ENCODE measurements at places on chromosomes 11 and 22.

DNA sequence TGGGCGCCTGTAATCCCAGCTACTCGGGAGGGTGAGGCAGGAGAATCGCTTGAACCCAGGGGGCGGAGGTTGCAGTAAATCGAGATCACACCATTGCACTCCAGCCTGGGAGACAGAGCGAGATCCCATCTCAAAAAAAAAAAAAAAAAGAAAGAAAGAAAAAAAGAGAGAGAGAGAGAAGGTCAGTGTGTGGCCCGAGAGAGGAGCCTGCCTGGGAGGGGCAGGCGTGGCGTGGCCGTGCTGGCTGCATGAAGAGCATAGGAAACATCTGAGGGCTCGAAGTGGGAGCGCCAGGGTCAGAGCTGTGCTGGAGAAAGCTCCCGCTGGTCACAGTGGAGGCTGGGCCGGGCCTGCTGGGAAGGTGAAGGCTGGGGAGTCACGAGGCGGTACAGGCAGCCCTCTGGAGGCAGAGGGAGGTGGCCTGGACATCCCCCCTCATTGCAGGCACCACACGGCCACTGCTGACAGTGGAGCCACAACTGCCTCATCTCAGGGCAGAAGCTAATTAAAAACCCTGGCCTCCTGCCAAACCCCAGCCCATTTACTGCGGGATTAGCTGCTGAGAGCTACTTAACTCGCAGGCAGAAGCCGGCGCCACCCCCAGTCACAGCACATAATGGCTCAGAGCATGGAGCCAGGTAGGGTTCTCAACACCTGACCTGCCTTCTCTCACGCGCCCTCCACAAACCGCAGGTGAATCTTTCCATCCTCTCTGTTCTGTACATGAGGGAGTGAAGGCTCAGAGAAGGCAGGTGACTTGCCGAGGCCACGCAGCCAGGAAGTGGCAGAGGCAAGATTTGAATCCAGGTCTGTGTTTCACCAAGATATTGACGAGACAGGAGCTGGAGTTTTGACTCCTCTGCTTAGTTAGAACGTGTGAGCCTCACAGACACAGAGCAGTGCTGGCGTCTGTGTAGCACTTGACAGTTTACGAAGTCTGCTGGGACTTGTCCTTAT lies 32.6 kb downstream of the NFAM1 start:
- no peak for DNase-seq

DNA sequence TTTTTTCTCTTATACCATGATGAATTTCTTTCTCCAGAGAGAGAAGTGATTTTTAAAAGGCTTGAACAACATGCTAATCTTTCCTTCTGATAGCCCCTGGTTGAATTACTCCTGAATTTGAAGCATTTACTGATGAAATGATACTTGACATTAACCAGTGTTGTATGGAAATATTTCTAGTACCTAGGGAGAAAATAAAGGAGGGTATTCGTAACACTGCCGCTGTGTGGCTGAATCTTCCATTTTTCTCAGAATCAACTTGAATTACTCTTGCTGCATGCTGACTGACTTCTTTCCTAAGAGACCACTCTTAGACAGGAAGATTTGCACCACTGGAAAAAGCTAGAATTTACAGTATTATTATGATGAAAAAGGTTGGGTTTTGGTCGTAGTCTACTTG lies 118.3 kb downstream of the FAT3 start:
- DNase-seq: no peak

GRCh38 chr11:34158661-34159060 lies 53.2 kb downstream of the NAT10 start:
- no peak for DNase-seq

DNA sequence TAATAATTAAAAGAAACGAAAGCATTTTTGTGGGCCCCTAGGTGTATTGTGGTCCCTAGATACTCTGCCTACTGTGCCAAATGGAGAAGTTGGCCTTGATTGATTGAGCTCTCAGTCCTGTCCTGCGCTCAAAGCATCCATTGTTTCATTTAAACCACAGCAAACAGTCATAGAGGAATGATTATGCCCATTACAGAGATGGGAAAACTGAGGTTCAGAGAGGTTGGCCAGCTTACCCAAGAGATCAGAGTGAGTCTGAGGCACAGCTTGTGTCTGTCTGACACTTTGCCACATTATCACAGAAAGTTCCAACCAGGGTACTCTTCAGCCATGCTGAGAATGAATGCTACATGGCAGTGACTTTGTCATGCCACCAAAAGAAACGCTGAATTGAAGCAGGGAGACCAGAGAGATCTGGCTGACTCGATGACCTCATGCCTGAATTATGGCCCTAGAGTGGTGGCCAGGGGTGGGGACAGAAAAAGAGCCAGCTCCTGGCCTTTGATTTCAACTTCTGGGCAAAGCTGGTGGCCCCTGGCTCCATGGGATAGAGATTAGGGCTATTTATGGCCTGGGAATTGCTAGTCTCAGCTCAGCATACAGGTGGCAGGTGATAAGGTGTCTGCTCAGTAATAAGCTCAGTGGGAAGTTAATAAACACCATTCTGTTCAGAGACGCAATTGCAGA lies 180.5 kb downstream of the MIAT start:
- DNase-seq: no peak

- DNase-seq: no peak
These were observed 30.0 kb downstream of the MRGPRD start for GRCh38 chr11:68950762-68951161.

- no peak for DNase-seq
These were observed 12.9 kb upstream of the CRKL start for GRCh38 chr22:20904008-20904979.

DNA sequence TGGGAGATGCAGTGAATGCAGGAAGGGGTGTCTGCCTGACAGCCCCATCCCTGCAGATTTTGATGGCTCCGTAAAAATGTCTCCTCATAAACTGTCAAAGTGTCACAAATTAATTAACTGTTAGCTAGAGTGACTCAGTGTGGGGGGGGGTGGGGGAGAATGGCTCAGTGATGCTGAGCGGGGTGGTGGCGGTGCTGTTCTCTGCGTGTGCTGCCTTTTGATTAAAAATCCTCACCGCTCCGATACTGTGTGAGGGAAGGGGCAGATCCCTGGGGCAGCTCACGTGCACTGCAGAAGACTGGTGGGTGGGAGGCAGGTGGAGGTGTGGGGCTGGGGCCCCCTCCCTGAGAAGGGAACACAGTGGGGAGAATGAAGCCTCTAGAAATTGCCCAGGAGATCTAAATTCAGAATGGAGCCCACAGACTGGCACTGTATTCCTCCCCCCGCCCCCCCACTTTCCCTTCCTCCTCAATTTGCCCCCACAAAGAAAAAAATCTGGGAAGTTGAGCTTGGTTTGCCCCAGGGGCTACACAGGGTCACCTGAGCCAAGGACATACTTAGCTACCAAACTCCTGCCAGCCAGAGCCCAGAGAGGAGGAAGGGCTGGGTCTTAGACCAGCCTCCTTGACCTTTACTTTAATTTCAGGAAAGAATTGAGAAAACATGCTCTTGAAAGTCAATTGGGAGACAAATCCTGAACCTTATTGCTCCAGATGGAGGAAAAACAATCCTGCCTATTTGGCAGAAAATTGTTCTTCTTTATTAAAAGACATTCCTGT lies 39.8 kb downstream of the DRD2 start:
- no peak for DNase-seq

- no peak for DNase-seq
These were observed 38.0 kb upstream of the ETS1 start for GRCh38 chr11:128625326-128625725.

DNA sequence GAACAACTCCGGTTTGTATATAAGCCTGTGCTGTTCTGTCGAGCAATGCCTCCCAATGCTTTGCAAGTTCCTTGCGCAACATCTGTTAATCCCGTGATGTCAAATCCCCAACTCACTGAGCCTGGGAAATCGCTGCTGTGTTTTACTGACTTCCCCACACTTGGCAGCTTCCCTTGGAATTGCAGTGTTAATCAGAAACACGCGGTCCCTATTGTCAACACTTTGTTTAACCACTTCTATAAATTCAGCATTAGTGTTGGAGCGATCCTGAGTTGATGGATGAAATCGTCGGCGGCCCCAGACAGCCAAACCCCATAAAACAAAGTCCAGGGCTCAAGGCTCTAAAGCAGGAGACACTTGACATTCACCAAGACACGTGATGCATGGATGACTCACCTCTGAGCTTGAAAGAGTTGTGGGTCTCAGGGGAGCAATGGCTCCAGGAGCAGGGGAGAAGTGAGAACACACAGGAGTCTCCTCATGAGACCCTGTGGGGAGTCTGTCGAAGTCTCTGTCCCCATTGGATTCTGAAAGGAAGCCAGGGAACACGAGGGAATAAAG lies 555.3 kb downstream of the MIAT start:
- no peak for DNase-seq

GRCh38 chr11:76316726-76317125 lies 64.2 kb downstream of the THAP12 start:
- DNase-seq: no peak

GRCh38 chr11:27060816-27061460 lies 20.3 kb downstream of the BBOX1 start:
- DNase-seq: no peak

DNA sequence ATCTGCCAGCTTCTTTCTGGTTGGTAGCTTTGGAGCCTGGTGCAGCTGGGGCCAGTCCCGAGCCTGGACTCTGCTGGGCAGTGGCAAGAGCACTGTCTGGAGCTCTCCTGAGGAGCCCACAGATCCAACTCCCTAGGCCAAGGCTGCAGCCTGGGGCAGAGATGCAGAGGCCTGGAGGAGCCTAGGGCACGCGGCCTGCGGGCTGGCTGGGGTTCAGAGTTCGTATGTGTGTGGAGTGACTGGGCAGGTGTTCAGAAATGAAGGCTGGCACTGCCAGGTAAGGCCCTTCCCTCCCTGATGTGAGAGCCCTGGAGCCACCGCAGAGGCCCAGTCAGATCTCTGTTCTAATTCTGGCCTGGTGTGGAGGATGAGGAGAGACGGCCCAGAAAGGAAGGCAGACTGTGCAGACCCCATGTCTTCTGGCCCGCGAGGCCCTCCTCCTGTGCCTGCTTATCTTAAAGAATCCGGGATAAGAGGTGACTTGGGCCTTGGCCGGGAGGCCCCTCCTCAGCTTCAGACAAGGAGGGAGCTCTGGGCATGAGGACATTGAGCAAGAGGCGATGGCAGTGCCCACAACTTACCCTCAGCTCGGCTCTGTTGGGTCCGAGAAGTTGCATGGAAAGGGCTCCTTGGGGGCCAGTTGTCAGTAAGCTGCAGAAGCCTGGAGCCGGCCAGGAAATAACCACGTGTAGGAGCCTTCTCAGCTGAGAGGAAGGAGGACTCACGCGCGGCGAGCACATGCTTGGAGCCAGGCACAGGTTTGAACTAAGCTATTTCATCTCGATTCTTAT lies 62.2 kb upstream of the B3GAT1 start:
- no peak for DNase-seq

DNA sequence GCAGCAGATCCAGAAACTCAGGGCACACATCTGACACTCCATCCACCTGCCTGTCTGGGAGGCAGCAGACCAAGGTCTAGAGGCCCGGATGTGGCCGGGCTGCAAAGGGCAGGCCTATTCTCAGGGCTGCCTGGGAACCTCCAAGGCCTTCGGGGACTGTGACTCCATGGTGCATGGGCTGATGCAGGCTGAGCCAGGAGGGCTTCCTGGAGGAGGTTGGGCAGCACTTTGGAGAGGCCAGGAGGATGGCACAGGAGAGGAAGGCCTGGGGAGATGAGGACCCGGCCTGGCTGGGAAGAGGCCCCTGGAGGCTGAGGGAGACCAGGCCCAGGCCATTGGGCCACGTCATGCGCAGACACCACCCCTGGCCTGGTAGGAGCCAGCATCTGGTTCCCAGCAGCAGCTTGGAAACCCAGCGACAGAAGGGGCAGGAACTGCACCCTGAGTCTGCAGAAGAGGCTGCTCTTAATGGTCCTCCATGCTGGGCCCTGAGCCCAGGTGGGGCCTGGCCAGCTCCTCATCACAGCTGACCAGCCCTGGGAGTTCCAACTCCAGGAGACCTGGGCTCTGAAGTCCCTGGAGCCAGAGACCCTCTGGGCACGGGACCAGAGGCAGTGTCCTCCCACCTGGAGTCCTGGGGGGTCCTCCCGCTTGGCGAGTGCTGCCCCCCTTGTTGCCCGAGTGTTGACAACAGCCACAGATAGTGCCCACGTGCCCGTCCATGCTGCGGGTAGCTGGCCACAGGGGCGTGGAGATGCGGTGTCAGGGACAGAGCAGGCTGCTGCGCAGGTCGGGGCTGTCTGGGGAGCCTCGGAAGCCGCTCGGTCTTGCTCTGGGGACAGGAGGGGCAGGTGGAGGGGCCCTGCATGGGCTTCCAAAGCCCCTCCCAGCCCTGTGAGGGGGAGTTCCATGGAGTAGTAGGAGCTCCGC lies 5.5 kb downstream of the PHLDA2 start:
- DNase-seq: no peak
